ENCODE measurements at places on chromosomes 12 and 14. TPM values are rescaled to one million over a fixed set of nuclear protein-coding genes. Genes with fewer than 3 reads are reported as not detected.

GRCh38 chr14:31942166-31942841 is 134.8 kb upstream of the ARHGAP5 start:
- H3K4me3 ChIP-seq: no peak overlapping the region
- H3K27me3 ChIP-seq: no peaks in the 10 kb centered on the region
- peaks cover 7% of the 10 kb centered on the region for H3K4me1 ChIP-seq
- no peaks in the 10 kb centered on the region for H3K36me3 ChIP-seq
- no peak overlapping the region for H3K27ac ChIP-seq

DNA sequence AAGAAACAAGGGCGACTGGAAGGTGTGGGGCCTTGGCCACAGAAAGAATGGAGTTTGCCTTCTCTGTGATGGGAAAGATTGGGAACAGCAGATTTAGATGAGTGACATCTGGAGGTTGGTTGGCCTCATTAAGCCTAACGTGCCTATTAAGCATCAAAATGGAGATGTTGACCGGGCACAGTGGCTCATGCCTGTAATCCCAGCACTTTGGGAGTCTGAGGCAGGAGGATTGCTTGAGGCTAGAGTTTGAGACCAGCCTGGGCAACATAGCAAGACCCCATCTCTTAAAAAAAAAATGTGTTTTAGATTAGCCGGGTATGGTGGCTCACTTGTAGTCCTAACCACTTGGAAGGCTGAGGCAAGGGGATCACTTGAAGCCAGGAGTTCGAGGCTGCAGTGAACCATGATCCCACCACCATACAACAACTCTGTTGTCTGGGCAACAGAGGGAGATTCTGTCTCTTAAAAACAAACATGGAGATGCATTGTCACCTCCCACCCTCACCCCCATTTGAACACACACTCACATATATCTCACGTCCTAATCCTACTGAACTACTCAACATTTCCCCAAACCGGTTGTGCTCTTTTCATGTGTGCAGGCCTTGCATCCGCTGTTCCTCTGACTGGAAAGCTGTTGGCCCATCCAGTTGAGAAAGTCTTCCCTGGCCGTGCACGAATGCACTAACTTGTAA is 172.1 kb downstream of the ETV6 start:
- no peaks in the 10 kb centered on the region for H3K27me3 ChIP-seq
- H3K4me1 ChIP-seq: peaks cover 11% of the 10 kb centered on the region
- DNase-seq: no peak

- no peak overlapping the region for H3K4me3 ChIP-seq
- no peaks in the 10 kb centered on the region for H3K4me1 ChIP-seq
- H3K27ac ChIP-seq: no peak overlapping the region
- H3K36me3 ChIP-seq: no peaks in the 10 kb centered on the region
- DNase-seq: no peak
These were observed 268.2 kb downstream of the SNAPC1 start for GRCh38 chr14:62030387-62030786.

- H3K4me1 ChIP-seq: peaks cover 8% of the 10 kb centered on the region
- DNase-seq: no peak
- no peaks in the 10 kb centered on the region for H3K36me3 ChIP-seq
- H3K4me3 ChIP-seq: no peak overlapping the region
- H3K27me3 ChIP-seq: peaks cover 9% of the 10 kb centered on the region
These were observed 98.5 kb upstream of the RASSF8 start for GRCh38 chr12:25859976-25860375.

DNA sequence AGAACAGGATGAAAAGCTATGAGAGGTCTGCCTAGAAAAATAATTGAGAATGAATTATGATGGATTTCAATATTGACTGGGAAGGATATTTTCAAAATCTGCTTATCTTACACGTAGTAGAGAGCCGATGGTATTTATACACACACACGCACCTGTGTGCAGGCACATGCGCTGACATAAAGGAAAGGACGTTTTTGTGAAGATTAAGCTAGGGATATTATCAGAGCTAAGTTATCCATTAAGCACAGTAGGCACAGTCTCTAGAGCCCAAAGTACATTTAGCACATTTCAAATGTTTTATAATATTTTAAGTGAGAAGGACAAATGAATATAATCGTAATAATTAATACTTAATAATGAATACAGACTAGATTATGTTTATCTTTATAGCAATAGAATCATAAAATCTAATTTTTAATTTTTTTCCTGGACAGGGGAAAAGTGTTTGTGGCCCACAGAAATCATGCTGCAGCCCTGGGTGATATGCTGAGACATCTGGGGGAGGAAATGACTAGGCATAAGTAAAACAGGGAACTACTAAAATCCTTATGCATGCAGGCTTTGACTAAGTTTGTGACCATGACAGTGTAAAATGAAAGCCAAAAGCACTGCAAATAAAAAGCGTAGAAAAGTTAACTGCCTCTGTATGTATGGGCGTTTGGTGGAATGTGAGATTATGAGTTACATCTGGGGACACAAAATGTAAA is 146.1 kb downstream of the KITLG start:
- H3K27ac ChIP-seq: no peak overlapping the region
- H3K4me3 ChIP-seq: no peak overlapping the region
- no peak for DNase-seq
- H3K36me3 ChIP-seq: no peaks in the 10 kb centered on the region
- no peaks in the 10 kb centered on the region for H3K4me1 ChIP-seq

GALNT9 gene
- not detected for total RNA-seq

DNA sequence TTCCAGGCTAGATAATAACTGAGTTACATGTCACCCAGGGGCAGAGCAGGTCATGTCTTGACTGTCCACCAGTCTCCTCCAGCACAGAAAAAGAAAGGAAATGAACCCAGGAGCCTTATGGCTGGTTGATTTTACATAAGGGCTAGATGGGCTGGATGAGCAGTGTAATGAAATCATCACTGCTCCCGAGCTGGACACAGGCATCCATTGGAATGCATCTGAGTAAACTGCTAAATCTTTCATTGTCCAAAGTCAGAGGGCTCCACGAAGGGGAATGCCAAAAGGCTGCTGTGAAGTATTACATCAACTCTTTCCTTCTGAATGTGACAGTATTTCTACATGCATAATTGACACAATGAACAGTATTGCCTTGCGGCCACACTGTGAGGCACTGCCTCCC is 30.1 kb upstream of the TSPAN11 start:
- no peak overlapping the region for H3K4me3 ChIP-seq
- no peaks in the 10 kb centered on the region for H3K36me3 ChIP-seq
- H3K27ac ChIP-seq: no peak overlapping the region
- no peaks in the 10 kb centered on the region for H3K4me1 ChIP-seq

- H3K4me3 ChIP-seq: no peak overlapping the region
- no peak overlapping the region for H3K27ac ChIP-seq
- peaks cover 3% of the 10 kb centered on the region for H3K4me1 ChIP-seq
- no peak for DNase-seq
These were observed 129.9 kb upstream of the PRMT8 start for GRCh38 chr12:3361146-3361545.

DNA sequence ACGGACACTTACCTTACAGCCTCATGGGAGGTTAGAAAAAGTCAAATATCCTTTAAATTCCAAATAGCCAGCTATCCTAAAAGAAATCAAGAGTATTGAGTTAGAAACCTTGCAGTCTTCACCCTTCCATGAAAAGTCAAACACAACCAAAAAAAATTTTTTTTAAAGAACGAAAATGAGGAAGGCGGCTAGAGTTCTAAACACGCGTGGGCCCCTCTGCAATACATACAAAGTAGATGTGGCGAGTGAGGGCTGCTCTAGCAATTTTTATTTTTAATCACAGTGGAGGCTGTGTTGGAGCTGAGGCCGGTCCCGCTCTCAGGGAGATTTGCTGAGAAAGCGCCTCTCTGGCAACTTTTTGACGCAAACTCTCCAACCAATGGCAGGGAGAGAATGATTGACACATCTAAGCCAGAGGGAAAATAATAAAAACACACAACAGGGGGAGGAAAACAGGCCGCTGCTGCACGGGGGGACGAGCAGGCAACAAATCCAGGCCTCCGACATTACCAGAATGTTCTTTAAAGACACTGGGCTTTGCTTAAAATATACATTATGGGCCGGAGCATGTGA is at the start of gene OTX2:
Gene OTX2, minus strand, starts transcription at position 333 of the 573 bp plus-strand sequence. CDS start 5,023 bp downstream, outside the sequence.
- H3K27ac ChIP-seq: peak within 1 kb of the TSS; percentile 83
- H3K4me1 ChIP-seq: peaks cover 12% of the 10 kb centered on the region
- peaks cover 82% of the 10 kb centered on the region for H3K27me3 ChIP-seq
- peaks cover 10% of the 10 kb centered on the region for H3K36me3 ChIP-seq
- H3K4me3 ChIP-seq: peak within 1 kb of the TSS; percentile 63

DNA sequence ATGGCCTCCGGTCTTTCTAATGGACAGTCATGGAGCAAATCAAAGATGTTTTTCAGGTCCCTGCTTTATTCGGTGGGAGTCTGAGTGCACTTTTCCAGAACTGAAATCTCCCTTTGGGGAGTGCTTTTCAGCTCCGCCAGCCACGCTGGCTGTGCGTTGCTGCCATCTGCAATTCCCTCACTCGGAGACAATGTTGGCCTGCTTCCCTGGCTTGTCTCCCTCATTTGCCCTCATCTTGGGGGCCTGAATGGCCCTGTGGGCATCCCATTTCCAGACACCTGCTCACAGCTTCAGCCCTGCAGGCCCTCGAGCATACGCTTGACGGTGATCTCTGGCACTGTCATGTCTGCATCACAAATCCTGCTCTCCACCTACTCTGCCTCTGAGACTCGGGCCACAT is 103.8 kb downstream of the CCDC92 start:
- no peak overlapping the region for H3K4me3 ChIP-seq
- no peaks in the 10 kb centered on the region for H3K4me1 ChIP-seq
- no peaks in the 10 kb centered on the region for H3K36me3 ChIP-seq
- peaks cover 7% of the 10 kb centered on the region for H3K27me3 ChIP-seq

ASIC1 gene
- 31.3 TPM for total RNA-seq

TAS2R50 gene
- total RNA-seq: 1.1 TPM

ZNF140 gene
- 19.8 TPM for total RNA-seq

DNA sequence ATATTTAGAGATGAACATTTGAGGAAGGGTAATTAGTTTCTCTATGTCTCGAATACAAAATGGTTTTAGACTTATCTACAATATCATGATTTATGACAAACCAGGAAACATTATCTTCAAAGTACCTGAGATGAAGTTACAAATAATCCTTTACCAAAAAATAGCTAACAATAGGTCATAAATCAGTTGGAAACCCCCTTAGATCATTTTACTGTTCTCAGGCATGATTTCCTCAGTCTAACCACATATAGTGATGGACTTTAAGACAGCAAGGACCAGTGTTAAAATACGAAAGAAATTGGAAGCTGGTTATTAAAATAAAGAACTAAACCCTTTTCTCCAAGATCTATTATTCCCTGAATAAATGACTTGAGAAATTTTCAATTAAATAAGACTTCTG is 235.4 kb downstream of the RASSF9 start:
- H3K4me1 ChIP-seq: no peaks in the 10 kb centered on the region
- H3K4me3 ChIP-seq: no peak overlapping the region
- no peak for DNase-seq
- H3K27me3 ChIP-seq: no peaks in the 10 kb centered on the region
- H3K36me3 ChIP-seq: no peaks in the 10 kb centered on the region

CAPZA3 gene
- total RNA-seq: not detected

GRCh38 chr14:97113339-97113738 is 316.2 kb downstream of the VRK1 start:
- H3K4me1 ChIP-seq: peaks cover 21% of the 10 kb centered on the region
- H3K27me3 ChIP-seq: peaks cover 8% of the 10 kb centered on the region
- peaks cover 5% of the 10 kb centered on the region for H3K36me3 ChIP-seq
- DNase-seq: no peak
- H3K27ac ChIP-seq: no peak overlapping the region
- no peak overlapping the region for H3K4me3 ChIP-seq

GRCh38 chr14:33163109-33163508 is 224.4 kb downstream of the NPAS3 start:
- no peaks in the 10 kb centered on the region for H3K27me3 ChIP-seq
- no peak overlapping the region for H3K4me3 ChIP-seq
- no peak overlapping the region for H3K27ac ChIP-seq
- no peaks in the 10 kb centered on the region for H3K4me1 ChIP-seq
- no peaks in the 10 kb centered on the region for H3K36me3 ChIP-seq

PAPLN gene
- 0.72 TPM for total RNA-seq

DNA sequence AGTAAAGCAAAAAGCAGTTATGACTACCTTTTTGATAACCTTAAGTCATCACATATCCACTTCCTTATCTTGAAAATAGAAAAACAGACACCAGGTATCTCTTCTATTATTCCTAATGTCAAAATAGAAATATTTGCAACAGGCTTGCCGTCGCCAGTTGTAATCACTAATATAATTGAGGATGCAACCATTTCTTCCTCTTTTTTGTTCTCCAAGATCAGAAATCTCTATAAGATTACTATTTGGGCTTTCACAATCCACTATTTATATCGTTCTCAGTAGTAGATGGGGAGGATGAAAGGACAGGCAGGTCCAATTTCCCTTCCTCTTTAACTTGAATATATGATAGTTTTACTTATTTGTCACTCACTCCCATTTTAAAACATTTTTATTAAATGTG is 130.2 kb upstream of the HMGA2 start:
- H3K4me3 ChIP-seq: no peak overlapping the region
- no peak overlapping the region for H3K27ac ChIP-seq
- DNase-seq: no peak
- H3K27me3 ChIP-seq: peaks cover 12% of the 10 kb centered on the region
- no peaks in the 10 kb centered on the region for H3K4me1 ChIP-seq
- no peaks in the 10 kb centered on the region for H3K36me3 ChIP-seq

AJUBA gene
- total RNA-seq: 1.3 TPM

KRT82 gene
- total RNA-seq: not detected

All from activated naive CD8-positive, alpha-beta T cell treated with anti-CD3 and anti-CD28 coated beads, Interleukin-2, amount 10 ng/mL, durations not matched to agents 7 days and 5 days (primary cell).